ENCODE measurements at places on chromosomes 2 and 18.

DNA sequence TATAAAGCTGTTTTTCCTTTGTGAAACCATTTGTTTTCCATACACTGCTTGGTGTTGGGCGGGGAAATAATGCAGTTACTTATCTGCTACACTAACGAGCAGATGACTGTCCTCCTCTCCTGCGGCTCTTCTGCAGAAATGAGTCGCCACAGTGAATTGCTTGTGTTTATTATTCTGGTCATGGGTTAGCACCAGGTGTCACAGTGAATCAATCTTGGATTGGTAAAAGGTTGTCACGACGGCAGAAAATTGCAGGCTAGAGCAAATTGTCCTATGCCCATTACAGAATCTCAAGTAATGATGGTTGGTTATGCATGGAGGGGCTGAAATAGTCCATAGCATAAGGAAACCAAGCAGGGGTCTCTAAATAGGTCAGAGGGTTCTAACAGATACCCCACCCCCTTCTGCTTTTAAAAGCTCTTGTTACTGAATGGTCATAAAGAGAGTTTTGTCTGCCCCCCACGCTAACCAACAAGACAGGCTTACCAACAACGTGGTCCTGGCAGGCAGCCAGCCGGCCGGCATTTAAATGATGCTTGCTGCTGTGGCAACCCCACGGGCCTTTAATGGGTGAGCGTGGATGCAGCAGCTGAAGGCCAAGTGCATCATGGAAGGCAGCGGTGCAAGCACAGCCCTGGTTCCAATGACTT lies 29.5 kb downstream of the RAB31 start:
- DNase-seq: no peak

GRCh38 chr18:57116598-57117132 lies 30.2 kb upstream of the BOD1L2 start:
- DNase-seq: no peak

DNA sequence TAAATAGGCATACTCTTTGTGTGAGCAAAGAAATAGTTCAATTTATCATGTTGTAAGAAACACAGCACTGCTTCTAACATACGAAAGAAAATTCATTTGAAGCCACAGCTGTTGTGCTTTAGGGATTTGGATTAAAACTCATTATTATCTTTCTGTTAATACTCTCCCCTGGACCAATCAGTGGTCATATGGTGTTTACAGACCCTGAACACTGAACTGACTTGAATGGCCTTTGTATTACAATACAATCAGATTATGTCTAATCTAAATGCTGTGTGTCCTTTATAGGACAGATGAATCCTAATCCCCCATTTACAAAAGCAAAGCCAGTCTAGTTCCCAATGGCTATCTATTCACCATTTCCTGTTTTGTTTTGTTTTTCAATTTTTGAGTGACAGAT lies 36.5 kb downstream of the ZNF385B start:
- DNase-seq: no peak

GRCh38 chr2:207041786-207042554 lies 102.7 kb downstream of the CPO start:
- DNase-seq: no peak

DNA sequence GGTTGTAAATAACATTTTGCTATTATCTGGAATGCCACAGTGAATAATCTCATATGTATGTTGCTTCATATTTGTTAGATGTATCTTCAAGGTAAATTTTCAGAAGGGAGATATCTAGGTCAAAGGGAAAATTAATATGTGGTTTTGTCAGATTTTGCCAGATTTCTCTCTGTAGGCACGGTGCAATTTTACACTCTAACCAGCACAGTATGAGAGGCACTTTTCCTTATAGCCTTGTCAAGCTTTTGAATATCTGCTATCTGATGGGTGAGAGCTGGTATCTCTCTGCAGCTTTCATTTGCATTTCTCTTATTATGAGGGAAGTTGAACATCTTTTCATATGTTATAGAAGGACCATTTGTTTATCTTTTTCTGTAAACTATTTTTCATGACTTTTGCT lies 175.7 kb upstream of the PGAP1 start:
- DNase-seq: no peak

DNA sequence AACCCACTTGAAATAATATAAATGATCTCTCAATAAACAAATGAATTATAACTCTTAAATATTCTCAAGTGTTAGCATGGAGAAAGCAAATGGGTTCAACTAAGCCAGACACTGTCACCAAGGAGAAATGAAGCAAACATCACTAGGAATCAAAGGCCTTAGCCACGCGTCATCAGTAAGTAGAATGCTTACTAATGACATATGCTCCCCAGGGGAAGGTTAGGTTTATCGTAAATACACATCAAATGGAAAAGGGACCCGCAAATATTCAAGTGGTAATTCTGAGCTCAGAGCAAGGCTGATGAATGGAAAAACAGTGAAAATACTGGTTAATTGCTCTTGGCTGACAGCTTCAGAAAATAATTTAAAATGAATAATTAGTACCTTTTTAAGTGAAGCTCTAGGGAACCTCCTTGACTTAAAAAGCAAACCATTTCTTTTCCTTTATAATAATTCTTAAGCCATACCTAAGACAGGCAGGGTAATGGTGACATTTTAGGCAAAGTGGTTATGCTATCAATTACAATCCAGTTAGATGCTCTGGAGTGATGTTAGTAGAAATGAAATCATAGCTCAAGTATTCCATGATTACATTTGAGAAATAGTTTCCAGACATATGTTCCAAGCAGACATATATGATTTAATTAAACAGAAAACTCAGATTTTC lies 101.5 kb downstream of the ALPK2 start:
- no peak for DNase-seq

GRCh38 chr2:118841828-118842461 lies 5.5 kb downstream of the EN1 start:
- DNase-seq: no peak

GRCh38 chr2:144233733-144234541 lies 286.0 kb downstream of the ZEB2 start:
- no peak for DNase-seq

GRCh38 chr2:151269798-151270568 lies 8.3 kb upstream of the RBM43 start:
- no peak for DNase-seq

DNA sequence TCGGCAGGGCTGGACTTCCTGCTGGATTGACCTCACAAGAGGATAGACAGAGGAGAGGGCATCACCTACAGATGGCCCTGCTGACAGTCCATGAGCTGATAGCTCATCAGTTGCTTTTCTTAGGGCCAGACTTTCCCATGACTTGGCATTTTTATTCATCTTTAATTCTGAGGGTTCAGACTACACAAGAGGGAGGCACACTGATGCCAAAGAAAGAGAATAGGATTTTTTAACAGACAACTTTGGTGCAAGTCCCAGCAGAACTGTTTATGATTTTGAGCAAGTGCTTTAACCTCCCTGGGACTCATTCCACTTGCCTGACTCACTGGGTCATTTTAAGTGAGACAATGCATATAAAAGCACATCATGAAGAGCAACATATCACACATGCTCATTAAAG lies 299.2 kb downstream of the INSIG2 start:
- no peak for DNase-seq

- DNase-seq: no peak
These were observed 270.4 kb upstream of the TMEFF2 start for GRCh38 chr2:192465141-192465540.

DNA sequence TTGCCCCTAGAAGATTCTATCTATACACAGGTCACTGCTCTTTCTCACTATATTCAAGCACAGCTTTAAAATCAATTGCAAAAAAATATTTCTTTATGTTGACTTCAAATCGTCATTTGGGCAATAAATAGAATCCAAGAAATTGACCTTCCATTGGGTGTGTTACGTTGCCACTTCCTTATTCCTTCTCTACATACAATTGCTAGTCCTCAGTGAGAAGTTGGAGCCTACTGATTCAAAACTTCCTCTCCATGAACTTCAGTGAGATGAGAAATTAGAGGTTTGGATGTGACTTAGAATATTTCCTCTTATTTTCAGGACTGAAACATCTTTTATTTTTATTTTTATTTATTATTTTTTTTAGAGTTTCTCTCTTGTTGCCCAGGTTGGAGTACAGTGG lies 40.3 kb downstream of the PMAIP1 start:
- no peak for DNase-seq

DNA sequence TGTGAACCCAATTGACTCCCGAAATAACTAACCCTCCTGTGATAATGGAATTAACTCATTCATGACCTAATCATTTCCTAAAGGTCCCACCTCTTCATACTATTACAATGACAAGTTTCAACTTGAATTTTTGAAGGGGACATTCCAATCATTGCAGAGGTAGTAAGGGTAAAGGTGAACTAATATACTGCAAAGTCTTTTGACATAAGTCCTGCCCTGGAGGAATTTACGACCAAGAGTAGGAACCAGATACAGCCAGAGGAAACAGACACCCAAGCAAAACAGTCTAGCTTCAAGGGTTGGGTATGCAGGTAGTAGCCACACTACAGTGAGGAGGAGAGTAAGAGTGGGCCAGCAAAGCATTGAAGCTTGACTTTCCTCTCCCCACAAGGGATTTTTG lies 1.2 kb upstream of the SRBD1 start:
- no peak for DNase-seq

DNA sequence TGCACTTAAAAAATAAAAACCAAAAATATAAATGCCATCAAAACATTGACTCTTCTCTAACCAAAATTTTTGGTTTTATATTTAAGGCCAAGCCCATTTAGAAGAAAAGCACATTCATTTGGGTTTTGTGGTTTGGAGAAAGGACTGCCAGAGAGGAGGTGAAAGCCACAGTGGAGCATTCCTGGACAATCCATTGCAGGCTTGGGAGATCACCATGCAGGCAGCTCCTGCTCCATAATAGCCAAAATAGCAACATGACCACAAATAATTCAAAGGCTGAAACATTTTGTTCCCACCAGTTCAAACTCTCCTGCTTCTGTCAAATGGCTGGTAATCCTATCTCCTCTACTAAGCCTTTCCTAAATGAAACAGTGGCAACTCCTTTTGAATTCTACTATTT lies 73.5 kb downstream of the GALNT3 start:
- no peak for DNase-seq

DNA sequence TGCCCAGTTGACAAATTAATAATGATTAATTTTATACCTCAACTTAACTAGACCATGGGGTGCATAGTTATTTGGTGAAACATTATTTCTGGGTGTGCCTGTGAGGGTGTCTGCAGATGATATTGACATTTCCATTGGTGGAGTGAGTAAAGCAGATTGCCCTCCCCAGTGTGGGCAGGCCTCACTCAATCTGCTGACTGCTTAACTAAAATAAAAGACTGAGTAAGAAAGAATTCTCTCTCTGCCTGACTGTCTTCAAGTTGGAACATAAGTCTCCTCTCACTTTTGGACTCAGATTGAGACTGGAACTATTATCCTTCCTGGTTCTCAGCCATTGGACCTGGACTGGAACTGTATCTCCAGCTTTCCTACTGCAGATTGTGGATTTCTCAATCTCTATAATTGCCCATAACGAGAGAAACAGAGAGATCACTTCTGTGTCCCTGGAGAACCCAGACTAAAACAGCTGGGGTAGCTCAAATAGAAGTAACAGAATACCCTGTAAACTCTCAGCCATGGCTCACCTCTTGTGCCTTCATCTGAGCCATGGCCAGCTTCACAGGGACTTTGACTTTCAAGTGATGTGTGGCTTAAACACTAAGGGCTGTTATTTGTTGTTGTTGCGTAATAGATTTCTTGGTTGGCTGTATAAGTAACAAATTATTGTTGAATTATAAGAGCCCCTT lies 575.3 kb upstream of the RAB6C start:
- no peak for DNase-seq

- DNase-seq: no peak
These were observed 77.2 kb upstream of the ST8SIA3 start for GRCh38 chr18:57275111-57275510.

DNA sequence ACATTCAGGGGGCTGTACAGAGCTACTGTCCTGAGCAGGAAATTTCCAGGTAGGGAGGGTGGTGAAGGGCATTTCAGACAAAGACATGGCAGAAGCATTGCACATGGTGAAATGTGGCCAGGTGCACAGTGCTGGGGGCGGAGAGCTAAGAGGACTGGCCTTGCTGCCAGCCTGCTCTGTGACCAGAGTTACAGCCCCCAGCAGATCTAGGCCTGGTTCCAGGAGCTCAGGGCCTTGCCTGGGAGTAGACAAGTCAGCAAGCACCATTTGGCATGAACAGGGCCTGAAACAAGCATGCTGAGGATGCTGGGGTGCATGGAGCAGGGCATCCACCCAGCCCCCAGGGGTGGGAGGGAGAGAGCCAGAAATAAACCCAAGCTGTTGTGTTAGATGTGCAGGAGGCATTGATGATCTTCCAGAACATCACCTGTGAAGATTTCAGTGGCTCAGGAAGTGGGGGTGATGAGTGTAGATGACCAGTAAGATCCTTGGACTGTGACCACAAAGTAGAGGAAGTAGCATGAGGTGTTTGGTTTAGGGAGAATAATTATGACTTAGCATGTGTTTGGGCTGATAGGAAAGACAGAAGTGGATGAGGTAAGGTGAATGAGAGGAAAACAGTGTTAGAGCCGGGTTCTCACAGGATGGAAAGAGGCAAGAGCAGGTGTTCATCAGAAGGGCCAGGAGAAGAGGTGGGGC lies 61.1 kb downstream of the COA5 start:
- no peak for DNase-seq

GRCh38 chr2:66846887-66847286 lies 412.0 kb downstream of the MEIS1 start:
- no peak for DNase-seq

GRCh38 chr2:68203587-68203986 lies 45.9 kb downstream of the PNO1 start:
- no peak for DNase-seq

DNA sequence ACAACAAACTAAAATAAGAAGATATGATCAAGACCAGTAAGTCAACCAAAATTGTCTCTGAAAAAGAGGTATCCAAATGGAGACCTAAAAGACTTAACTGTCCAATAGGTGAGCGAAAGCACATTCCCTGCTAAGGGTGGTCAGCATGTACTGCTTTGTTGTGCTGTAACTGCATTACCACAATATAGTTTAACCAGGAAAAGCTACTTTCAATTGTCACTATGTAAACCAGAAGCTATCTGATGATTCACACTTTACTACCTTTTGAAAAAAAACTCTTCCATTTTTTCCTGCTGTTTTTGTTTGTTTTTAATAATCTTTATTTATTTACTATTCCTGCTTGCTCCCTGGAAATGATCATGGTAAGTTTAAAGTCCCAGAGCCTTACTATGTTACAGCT lies 36.1 kb downstream of the ASXL2 start:
- DNase-seq: no peak

DNA sequence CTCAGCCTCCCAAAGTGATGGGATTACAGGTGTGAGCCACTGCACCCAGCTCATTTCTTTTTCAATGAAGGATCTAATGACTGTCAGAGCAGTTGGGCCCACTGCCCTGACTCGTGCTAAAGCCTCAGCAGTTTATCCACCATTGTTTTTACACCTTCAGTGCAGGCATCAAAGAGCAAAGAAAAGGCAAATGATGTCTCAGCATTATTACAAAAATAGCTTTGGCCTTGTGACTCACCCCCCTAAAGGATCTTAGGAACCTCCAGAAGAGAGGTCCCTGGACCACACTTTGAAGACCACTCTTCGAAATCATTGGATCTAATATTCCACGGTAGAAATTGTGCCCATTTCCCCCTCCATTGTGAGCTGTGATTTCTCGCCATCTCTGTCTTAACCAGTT lies 21.3 kb downstream of the MLPH start:
- DNase-seq: no peak

GRCh38 chr2:239365071-239365781 lies 35.6 kb downstream of the HDAC4 start:
- DNase-seq: no peak
